HEK293T (cell line): ENCODE measurements at places on chromosomes 1 and 21.

GRCh38 chr1:167196166-167196565, 24.5 kb upstream of the POU2F1 start:
- no peak for DNase-seq

DNA sequence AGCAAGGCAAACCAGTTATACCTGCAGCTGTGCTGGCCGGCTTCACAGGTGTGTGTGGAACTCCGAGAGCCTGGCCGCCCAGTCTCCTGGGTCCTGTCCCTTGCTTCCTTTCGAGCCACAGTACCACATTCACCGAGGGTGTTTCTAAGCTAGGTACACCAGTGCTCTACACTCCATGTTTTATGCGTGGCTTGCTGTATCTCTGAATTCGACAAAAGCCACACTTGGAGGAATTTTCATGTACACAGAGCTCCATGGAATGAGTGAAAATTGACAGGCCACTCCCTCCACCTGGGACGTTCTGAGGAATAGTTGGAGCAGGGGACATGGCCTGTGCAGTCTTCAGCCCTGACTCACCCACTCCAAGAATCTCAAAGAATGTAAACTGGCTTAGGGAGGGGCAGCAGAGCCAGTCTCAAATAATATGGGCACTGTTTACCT, 14.0 kb downstream of the ETS2 start:
- DNase-seq: no peak

- DNase-seq: no peak
Observed at GRCh38 chr1:208213786-208214185, 30.4 kb downstream of the PLXNA2 start.

GRCh38 chr1:160260406-160261382, 1.7 kb downstream of the DCAF8 start:
- DNase-seq: peak; percentile 70

DNA sequence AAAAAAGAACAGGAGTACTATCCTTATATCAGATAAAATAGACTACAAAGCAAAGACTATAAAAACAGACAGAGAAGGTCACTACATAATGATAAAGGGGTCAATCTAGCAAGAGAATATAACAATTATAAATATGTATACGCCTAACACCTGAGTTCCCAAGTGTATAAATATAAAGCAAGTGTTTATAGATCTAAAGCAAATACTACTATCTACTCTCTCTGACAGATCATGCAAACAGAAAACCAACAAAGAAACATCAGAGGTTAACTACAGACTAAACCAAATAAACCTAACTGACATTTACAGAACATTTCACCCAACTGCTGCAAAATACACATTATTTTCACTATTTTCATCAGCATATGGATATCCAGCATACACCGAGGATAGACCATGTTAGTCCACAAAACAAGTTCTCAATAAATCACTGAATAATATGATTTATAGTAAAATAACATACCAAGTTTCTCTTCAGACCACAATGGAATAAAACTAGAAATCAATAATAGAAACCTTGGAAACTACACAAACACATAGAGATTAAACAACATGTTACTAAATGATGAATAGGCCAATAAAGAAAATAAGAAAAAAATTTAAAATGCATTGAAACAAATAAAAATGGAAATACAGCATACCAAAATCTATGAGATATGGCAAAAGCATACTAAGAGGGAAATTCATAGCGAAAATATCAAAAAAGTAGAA, 22.7 kb downstream of the UCHL5 start:
- no peak for DNase-seq

DNA sequence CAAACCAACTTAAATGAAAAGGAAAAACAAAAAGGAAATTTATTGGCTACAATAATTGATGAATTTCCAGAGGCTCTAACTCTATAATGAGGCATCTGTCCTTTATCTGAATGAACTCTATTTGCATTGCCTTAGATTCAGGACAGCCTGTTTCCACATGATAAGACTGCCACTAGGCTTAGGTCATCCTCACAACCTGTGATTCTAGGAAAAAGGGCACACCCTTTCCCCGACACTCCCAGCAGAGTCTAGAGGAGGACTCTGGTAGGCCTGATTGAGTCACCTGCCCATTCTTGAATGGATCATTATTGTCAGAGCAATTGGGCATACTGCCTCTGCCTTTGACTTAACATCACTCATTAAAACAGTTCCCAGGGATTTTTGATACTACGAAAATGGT, 262.8 kb downstream of the TPR start:
- no peak for DNase-seq

GRCh38 chr1:196152975-196153374, 455.3 kb downstream of the KCNT2 start:
- DNase-seq: no peak

DNA sequence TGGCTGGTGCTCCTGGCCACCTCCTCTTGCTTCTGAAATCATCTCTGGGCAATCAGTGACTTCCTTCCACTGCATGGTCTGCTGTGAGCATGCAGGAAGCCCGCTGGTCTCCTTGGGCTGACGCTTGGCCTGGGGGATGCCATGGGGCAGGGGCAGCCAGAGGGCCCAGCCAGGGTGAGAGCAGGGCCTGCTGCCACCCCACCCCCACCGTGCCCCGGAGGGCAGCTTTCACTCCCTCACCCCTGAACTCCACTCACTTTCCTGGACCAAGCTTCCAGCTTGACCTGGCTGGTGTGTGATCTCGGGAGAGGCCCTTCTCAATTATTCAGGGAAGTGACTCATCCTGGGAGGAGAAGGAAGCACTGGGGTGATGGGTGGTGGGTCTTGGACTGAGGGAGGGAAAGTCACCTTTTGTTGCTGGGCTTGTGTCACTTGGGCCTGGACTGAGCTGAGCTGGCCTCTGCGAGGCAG, 270.2 kb upstream of the CSF3R start:
- DNase-seq: no peak
